Astrocyte (in vitro differentiated cells and primary cell): ENCODE measurements at places on chromosomes 12 and 14. TPM values are rescaled to one million over a fixed set of nuclear protein-coding genes. Genes with fewer than 3 reads are reported as not detected.

GRCh38 chr12:132739600-132740312 lies 21.9 kb downstream of the ANKLE2 start:
- H3K27me3 ChIP-seq: no peaks in the 10 kb centered on the region
- H3K4me3 ChIP-seq: no peak overlapping the region
- no peak overlapping the region for H3K27ac ChIP-seq
- no peaks in the 10 kb centered on the region for H3K4me1 ChIP-seq

DNA sequence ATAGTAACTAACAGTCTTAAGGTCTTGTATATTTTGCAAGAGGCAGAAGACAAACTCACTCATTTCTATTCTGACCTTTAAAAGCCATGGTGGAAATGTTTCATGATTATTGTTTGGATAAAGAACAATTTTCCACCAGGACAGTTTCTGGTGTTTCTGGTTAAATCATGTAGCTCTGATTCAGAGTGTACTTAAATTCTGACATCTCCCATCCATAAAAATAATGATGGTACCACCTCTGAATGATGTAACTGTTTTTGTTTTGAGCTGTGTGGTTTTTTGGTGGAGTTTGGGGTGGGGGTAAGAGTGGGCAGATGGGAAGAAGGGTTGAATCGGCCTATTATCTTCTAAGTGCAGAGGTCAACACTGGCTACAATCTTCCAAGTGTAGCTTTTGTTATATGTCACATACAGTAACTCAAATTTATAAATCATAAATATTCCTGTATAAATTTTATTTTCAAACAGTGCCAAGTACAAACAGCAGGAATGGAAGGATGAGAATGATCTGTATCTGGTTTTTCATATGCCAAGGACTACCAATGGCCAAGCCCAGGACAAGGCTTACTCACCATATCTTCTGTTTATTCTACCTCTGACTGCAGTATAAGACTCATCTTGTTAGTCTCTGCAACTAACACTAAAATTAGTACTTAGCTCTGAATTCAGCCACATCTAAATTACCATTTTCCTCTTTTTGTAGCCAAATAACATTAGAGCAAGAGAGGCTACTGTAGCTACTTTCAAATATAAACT lies 108.7 kb downstream of the BCAT1 start:
- H3K4me1 ChIP-seq: peaks cover 24% of the 10 kb centered on the region
- H3K27ac ChIP-seq: peak overlapping the region; percentile 74
- no peak overlapping the region for H3K4me3 ChIP-seq
- H3K36me3 ChIP-seq: peaks cover 11% of the 10 kb centered on the region

- peaks cover 9% of the 10 kb centered on the region for H3K4me1 ChIP-seq
- no peak overlapping the region for H3K27ac ChIP-seq
- no peaks in the 10 kb centered on the region for H3K36me3 ChIP-seq
- DNase-seq: no peak
Observed at GRCh38 chr12:47844264-47845019, 24.7 kb upstream of the HDAC7 start.

GRCh38 chr12:119593578-119594398 lies at the start of gene TMEM233:
Gene TMEM233, plus strand, starts transcription at chr12:119593774. Its CDS starts 75 bp downstream, at chr12:119593849.
- peak; percentile 12 for DNase-seq
- no peak within 1 kb of the TSS for H3K27ac ChIP-seq
- H3K27me3 ChIP-seq: peaks cover 4% of the 10 kb centered on the region
- no peaks in the 10 kb centered on the region for H3K36me3 ChIP-seq
- peak within 1 kb of the TSS; percentile 39 for H3K4me3 ChIP-seq

GRCh38 chr12:67355428-67356379 lies 86.5 kb downstream of the CAND1 start:
- no peaks in the 10 kb centered on the region for H3K36me3 ChIP-seq
- peak; percentile 57 for DNase-seq
- H3K4me3 ChIP-seq: no peak overlapping the region
- peaks cover 31% of the 10 kb centered on the region for H3K4me1 ChIP-seq
- H3K27ac ChIP-seq: no peak overlapping the region

DNA sequence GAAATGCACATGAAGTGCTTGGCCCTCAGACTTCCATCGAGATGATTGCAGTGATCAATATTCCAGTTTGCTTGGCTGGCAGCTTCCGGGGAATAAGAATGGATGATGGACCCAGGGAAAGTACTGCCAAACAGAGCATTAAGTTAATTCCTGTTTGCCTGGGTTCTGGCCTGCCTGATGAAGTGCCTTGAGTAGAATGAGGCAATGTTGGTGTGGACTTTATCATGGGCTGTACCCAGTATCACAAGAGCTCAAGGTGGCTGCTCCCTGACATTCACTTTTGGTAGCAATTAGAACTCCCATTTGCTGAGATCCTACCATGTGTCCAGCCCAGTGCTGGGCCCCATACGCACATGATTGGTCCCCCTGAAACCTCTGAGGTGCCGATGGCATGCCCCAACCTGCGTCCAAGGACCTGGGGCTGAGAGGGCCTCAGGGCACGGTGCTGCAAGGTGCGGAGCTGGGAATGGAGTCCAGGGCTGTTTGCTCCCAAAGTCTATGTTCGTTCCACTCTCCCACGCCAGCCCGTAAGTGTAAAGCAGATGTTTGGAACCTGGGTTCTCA lies 80.7 kb downstream of the SLC25A47 start:
- no peak for DNase-seq
- H3K27me3 ChIP-seq: no peaks in the 10 kb centered on the region
- H3K4me3 ChIP-seq: no peak overlapping the region
- no peaks in the 10 kb centered on the region for H3K36me3 ChIP-seq

DNA sequence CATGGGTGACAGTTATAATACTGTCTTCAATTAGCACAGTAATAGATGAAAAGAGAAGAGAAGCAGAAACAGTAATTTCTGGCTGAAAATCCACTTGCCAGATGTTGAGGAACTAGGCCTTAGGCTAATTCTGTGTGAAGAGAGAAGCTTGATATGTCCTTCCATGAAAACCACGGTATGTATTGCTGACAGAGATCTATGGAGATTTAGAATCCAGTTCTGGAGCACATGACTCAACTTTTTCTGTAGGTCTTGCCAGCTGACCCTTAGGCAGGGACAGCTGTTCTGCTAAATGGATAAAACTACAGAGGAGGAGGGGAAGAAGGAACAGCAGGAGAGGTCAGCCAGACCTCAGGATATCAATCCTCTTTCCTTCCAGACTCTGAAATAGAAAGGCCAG lies 211.5 kb downstream of the PRKD1 start:
- H3K36me3 ChIP-seq: no peaks in the 10 kb centered on the region
- no peaks in the 10 kb centered on the region for H3K27me3 ChIP-seq
- DNase-seq: peak; percentile 23
- H3K4me3 ChIP-seq: no peak overlapping the region

- H3K27me3 ChIP-seq: no peaks in the 10 kb centered on the region
- no peaks in the 10 kb centered on the region for H3K4me1 ChIP-seq
- no peak overlapping the region for H3K27ac ChIP-seq
- no peaks in the 10 kb centered on the region for H3K36me3 ChIP-seq
- no peak overlapping the region for H3K4me3 ChIP-seq
Observed at GRCh38 chr12:5246196-5246595, 185.7 kb upstream of the NTF3 start.

- no peak for DNase-seq
- H3K4me3 ChIP-seq: no peak overlapping the region
- H3K4me1 ChIP-seq: no peaks in the 10 kb centered on the region
- H3K36me3 ChIP-seq: no peaks in the 10 kb centered on the region
- no peak overlapping the region for H3K27ac ChIP-seq
- no peaks in the 10 kb centered on the region for H3K27me3 ChIP-seq
Observed at GRCh38 chr14:106831322-106831720, 1304.9 kb downstream of the TMEM121 start.

DNA sequence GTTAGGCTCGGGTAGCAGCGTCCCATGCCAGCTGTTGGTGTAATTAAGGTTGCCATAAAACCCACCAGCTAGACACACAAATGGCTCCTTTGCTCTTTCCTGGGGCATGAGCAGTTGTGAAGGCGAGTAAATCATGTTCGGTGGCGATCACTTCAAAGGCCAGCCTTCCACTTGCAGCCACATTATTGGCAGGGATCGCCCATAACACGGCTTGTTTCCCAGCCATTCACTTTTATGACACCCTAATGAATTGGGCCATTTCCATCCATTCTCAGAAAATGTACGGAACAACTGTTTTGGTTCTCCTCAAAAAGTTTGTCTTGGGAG lies 63.4 kb downstream of the BEGAIN start:
- H3K4me1 ChIP-seq: no peaks in the 10 kb centered on the region
- H3K27ac ChIP-seq: no peak overlapping the region
- H3K4me3 ChIP-seq: no peak overlapping the region
- DNase-seq: no peak
- H3K36me3 ChIP-seq: no peaks in the 10 kb centered on the region
- H3K27me3 ChIP-seq: no peaks in the 10 kb centered on the region

DNA sequence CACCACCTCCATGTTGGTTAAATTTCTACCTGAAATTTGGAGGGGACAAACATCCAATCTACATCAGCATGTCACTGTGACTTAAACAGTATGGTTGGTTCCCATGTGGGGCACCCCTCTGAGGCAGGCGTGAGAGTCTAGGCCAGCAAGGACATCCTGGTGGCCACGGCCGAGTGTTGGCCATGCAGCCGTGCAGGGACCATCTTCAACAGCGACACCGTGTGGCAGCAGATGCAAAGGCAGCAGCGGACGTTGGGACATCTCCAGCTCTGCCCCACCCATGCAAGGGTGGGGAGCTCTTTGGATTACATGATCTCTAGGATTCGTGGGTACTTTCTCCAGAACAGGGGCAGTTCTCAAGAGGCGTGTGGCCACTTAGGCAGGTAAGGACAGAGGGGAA lies 49.8 kb downstream of the NOC4L start:
- no peaks in the 10 kb centered on the region for H3K36me3 ChIP-seq
- H3K4me1 ChIP-seq: peaks cover 6% of the 10 kb centered on the region
- H3K4me3 ChIP-seq: no peak overlapping the region
- H3K27ac ChIP-seq: no peak overlapping the region

DNA sequence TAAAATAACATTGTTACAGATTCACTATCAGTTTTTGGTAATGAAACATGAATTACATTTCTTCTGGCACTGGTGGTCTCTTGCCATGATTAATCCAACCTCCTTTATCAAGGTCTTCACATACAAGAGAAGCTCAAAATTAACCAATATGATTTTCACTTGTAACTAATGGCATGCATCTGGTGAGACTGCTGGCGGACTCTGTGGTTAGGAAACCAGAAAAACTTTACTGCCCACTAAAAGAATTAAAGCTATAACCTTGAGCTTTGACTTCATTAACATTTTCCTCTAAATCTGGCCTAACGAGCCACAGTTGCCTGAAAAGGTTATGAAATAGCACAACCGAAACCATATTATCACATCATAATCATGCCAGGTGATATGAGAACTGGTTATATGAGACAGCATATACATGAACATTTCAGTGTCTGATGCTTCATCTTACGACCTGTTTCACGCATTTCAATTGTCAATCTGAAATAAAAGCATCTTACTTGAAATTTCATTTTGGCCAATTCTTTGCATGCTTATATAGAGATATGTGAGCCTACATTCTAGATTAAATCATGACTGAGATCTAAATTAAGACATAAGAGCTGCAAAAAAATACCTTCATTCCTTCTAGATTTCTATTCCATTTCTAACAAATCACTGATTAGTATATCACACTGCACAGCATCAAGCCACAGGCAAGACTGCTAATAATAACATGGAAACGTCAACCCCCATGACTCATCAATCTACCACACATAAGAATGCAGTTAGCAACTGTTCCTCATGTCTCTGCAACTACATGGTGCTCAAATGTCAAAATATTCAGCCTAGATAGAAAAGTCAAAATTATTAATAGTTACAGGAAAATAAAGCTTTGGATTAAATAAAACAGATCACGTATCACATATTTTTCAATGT lies 89.3 kb downstream of the OSBPL8 start:
- H3K36me3 ChIP-seq: no peaks in the 10 kb centered on the region
- peak; percentile 96 for DNase-seq
- H3K27me3 ChIP-seq: no peaks in the 10 kb centered on the region
- H3K4me1 ChIP-seq: peaks cover 22% of the 10 kb centered on the region

DNA sequence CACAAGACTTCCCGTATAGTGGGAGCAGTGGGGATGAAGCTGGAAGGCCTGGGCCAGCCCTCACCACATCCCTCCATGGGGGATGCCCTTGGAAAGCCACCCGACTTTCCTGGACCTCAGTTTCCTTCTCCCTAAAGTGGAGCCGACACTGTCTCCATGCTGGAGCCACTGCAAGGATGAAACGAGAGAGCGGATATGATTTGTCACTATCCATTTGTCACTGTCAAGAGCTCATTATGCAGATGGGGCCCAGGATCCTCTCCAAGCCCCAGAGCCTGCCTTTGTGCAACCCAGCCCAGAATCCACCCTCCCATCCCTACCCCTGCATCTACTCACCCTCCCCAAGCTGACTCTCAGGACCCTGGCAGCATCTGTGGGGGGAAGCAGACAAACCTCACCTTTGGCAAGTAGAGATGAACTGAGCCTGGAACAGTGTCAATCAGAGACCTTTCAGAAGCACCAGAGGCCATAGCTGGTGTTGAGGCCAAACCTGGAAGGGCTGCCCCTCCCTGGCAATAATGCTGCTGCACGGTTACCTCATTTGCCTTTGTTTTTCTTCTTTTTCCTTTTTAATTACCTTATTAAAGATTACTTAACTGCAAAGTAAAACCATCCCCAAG lies 287.7 kb upstream of the RTL1 start:
- no peaks in the 10 kb centered on the region for H3K4me1 ChIP-seq
- H3K4me3 ChIP-seq: no peak overlapping the region
- no peaks in the 10 kb centered on the region for H3K36me3 ChIP-seq
- no peak for DNase-seq
- no peak overlapping the region for H3K27ac ChIP-seq

GRCh38 chr12:69985656-69986055 lies 160.6 kb downstream of the MYRFL start:
- H3K4me1 ChIP-seq: peaks cover 15% of the 10 kb centered on the region
- H3K4me3 ChIP-seq: no peak overlapping the region
- no peaks in the 10 kb centered on the region for H3K36me3 ChIP-seq
- no peaks in the 10 kb centered on the region for H3K27me3 ChIP-seq

- no peak for DNase-seq
- H3K4me1 ChIP-seq: peaks cover 37% of the 10 kb centered on the region
- no peak overlapping the region for H3K27ac ChIP-seq
- peaks cover 30% of the 10 kb centered on the region for H3K36me3 ChIP-seq
- H3K27me3 ChIP-seq: no peaks in the 10 kb centered on the region
- no peak overlapping the region for H3K4me3 ChIP-seq
Observed at GRCh38 chr12:65937161-65937641, 112.9 kb downstream of the HMGA2 start.

GRCh38 chr12:94839347-94839746 lies 164.2 kb downstream of the NDUFA12 start:
- H3K4me1 ChIP-seq: no peaks in the 10 kb centered on the region
- H3K36me3 ChIP-seq: no peaks in the 10 kb centered on the region
- no peak overlapping the region for H3K27ac ChIP-seq
- no peak for DNase-seq
- H3K27me3 ChIP-seq: peaks cover 6% of the 10 kb centered on the region
- no peak overlapping the region for H3K4me3 ChIP-seq

- H3K4me1 ChIP-seq: no peaks in the 10 kb centered on the region
- H3K27me3 ChIP-seq: no peaks in the 10 kb centered on the region
- no peak overlapping the region for H3K4me3 ChIP-seq
- H3K36me3 ChIP-seq: peaks cover 33% of the 10 kb centered on the region
- no peak overlapping the region for H3K27ac ChIP-seq
Observed at GRCh38 chr12:12127304-12127703, 56.6 kb downstream of the BCL2L14 start.

BCL2L14 gene
- total RNA-seq: not detected in 2 replicates

NTN4 gene
- total RNA-seq: 22.6 and 28.9 TPM in 2 replicates

PRB2 gene
- total RNA-seq: not detected in 2 replicates

HOXC9 gene
- not detected in 2 replicates for total RNA-seq

TCL1A gene
- not detected in 2 replicates for total RNA-seq
